ENCODE measurements at places on chromosomes 6 and 20.

DNA sequence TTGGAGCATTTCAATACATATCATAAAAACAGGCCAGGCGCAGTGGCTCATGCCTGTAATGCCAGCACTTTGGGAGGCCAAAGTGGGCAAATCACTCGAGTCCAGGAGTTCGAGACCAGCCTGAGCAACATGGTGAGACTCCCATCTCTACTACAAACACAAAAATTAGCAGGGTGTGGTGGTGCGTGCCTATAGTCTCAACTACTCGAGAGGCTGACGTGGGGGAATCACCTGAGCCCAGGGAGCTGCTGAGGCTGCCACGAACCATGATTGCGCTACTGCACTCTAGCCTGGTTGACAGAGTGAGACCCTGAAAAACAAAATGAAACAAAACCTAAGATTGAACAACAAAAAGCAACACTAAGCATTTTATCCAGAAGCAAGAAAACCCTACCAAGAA lies 47.2 kb downstream of the BACH2 start:
- H3K27ac ChIP-seq, result no peak overlapping the region
- H3K27me3 ChIP-seq, result no peaks in the 10 kb centered on the region
- no peaks in the 10 kb centered on the region for H3K4me1 ChIP-seq
- no peak for DNase-seq
- no peaks in the 10 kb centered on the region for H3K36me3 ChIP-seq
- H3K4me3 ChIP-seq, result no peak overlapping the region

DNA sequence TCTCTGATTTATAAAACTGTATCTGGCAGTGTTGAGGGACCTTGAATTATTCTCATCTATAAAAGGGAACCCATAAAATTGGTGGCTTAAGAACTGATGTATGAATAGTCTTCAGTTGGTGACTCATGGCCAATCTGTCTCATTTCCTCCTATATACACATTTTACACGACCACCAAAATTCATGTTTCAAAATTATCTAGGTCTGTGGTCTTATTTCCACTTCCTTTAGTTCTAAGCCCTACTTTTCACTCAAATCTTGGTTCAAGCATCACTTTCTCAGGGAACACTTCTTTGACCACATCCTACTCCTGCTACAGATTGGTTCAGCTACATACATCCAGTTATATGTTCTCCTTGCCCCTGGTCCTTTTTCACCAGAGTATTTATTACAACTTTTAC lies 18.6 kb upstream of the ENPP1 start:
- H3K4me1 ChIP-seq, result no peaks in the 10 kb centered on the region
- H3K27me3 ChIP-seq, result no peaks in the 10 kb centered on the region
- H3K36me3 ChIP-seq, result no peaks in the 10 kb centered on the region
- DNase-seq, result no peak

DNA sequence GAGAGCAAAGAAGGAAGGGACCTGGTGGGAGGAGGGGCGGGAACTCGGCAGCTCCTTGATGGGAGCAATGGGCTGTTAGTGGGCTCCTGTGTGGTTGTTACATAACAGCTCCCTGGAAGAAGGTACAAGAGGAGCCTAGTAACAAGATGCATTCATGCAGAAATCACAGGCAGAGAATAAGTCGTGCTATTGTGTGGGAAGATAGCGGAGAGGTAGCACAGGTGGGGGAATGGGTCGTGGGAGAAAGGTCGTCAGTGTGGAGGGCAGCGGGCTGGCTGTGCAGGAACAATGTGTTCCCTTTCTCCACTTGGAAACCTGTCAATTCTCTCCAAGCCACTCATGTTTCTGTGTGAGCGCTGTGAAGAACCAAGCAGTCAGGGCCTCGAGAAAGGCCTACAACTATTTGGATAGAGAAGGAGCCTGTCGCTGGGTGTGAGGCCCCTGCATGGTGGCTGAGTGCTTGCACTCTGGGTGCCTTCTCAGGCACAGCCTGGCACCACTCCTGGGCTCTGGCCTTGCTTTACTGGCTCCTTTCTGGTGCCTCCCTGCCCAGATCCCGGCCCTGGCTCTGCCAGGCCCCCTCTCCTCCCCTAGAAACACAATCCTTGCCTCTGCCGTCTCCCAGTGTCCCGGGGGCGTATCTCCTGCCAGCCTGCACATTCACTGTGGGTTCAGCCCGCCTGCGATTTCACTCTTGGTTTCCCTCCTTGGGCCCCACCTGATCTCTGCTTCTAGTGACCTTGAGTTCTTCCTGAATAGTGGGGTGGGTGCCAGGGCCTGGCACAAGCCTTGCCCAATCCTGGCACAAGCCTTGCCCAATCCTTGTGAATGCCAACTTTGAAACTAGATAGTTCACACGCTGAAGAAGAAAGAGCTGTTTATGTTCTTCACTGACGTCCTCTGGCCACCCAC lies 7.4 kb upstream of the FGD2 start:
- DNase-seq, result no peak
- no peaks in the 10 kb centered on the region for H3K4me1 ChIP-seq
- H3K36me3 ChIP-seq, result no peaks in the 10 kb centered on the region
- H3K4me3 ChIP-seq, result no peak overlapping the region

GRCh38 chr6:153167907-153168306 lies 36.8 kb upstream of the RGS17 start:
- no peaks in the 10 kb centered on the region for H3K4me1 ChIP-seq
- no peaks in the 10 kb centered on the region for H3K36me3 ChIP-seq
- no peak overlapping the region for H3K4me3 ChIP-seq
- H3K27ac ChIP-seq, result no peak overlapping the region
- H3K27me3 ChIP-seq, result no peaks in the 10 kb centered on the region

DNA sequence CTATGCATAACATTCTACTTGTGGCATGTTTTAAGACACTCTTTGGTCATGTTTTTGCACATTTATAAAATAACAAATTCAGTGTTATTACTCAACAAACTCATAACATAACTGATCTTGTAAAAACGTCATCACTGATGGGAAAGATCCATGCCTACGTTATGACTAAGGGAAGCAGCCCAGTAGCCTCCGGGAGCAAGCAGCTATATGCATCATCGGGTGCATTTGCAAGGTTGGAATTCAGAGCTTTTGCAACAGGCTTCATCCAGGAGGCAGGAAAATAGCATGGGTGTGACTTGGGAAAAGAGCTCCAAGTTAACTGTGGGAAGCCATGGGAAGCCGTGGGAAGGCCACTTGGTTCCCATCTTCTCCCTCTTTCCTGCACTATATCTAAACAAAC lies 271.6 kb upstream of the SGK1 start:
- no peak overlapping the region for H3K4me3 ChIP-seq
- H3K36me3 ChIP-seq, result no peaks in the 10 kb centered on the region
- DNase-seq, result no peak
- no peaks in the 10 kb centered on the region for H3K4me1 ChIP-seq
- H3K27me3 ChIP-seq, result no peaks in the 10 kb centered on the region

Data from natural killer cell (primary cell).